ENCODE measurements at places on chromosomes 12 and 14.

GRCh38 chr14:95699412-95699811 is 13.2 kb downstream of the TCL1B start:
- DNase-seq = no peak

- no peak for DNase-seq
These were observed 8.9 kb downstream of the ASCL1 start for GRCh38 chr12:102966200-102966863.

DNA sequence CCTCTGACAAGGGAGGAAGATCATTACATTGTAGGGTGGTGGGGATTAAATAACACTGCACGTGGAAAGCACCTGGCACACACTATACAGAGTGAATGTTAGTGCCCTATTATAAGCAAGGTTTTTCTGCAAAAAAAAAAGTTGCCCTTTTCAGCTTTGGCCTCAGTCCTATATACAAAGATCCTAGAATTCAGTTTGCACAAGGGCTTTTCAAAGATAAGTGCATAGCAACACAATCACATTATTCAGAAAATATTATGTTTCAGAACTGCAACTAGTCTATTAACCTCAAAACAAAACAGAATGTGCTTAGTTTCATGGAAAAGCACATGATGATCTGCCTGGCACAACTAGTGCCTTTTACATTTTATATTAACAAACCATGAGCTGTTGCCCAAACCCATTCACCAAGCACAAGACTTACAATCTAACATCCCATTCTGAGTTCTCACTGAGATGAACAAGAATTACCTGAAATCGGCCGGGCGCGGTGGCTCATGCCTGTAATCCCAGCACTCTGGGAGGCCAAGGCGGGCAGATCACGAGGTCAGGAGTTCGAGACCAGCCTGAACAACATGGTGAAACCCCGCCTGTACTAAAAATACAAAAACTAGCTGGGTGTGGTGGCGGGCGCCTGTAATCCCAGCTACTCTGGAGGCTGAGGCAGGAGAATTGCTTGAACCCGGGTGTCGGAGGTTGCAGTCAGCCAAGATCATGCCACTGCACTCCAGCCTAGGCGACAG is 1.8 kb downstream of the TM7SF3 start:
- no peak for DNase-seq

DNA sequence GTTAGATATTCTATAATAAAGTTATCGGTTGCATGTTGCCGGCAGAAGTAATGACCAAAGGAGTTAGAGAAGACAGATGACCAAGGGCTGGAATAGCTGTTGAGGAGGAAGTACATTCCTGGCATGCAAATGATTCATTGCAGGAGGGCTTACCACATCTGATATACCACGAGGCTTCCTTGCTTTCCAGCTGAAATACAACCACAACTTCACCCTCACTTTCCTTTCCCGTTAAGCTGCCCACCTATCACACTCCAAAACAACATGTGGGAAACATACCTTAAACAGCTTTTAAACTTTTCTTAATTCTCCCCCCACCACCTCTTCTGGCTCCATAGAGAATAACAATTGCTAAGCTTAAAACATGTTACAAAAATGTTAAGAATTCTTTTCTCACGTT is 594.1 kb downstream of the NRXN3 start:
- DNase-seq = peak; percentile 56

DNA sequence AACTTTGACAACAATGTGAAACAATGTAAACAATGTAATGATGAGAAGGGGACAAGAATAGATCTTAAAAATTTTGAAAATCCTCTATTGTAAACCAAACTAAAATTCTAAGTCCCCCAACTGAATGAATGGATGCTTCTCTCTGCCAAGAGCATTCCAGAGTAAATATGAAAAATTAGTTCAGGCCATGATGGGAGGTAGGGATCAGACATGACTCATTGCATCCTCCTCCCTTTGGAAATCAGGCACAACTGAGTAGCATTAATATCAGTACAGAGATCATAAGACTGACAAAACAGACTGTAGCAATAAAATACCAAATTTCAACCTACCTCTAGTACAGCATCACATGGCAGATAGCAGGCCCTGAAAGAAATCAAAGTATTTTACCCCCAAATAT is 559.9 kb downstream of the C12orf50 start:
- peak; percentile 2 for DNase-seq

DNA sequence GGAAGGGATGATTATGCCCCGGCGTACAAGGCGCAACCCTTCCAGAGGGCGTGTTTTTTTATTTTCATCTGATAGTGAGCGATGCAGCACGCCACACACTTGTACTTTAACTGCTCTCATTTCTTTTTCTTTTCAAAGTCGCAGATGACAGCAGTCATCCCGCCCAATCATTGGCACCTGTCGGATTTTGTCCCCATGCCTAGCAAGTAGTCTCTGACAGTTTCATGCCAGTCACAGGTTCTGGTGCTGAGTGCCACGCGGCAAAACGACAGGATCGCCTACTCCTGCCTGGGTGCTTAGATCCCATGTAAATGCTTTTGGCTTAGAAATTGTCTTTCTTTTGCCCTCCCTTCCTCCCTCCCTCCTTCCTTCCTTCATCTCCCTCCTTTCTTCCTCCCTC is 117.7 kb downstream of the GLT1D1 start:
- no peak for DNase-seq

- DNase-seq = no peak
These were observed 63.1 kb upstream of the TRHDE start for GRCh38 chr12:72209086-72209485.

DNA sequence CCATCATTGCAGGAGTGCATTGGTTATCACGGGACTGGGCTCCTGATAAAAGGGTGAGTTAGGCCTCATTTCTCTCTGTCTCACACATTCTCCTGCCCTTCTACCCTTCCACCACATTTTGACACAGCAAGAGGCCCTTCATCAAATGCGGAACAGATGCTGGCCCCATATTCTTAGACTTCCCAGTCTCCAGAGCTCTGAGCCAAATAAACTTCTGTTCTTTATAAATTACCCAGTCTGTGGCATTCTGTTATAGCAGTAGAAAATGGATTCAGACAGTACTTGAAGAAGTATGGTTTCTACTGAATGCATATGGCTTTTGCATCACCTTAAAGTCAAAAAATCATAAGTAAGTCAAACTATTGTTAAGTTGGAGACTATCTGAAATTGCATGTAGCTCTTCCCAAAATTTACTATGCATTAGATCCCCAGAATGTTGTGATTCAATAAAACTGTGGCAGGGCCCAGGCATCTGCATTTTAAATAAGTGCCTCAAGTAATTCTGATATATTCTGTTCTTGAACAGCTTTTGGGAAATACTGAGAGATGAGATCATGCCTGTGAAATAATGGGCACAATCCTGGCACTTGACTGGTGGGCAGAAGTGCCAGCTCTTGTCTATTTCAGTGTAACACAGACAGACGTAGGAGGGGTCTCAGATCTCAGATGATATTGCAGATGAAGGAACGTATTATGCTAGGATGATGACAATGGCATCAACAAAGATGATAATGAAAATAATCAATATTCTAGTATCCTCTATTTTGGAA is 68.2 kb downstream of the E2F7 start:
- DNase-seq = no peak

DNA sequence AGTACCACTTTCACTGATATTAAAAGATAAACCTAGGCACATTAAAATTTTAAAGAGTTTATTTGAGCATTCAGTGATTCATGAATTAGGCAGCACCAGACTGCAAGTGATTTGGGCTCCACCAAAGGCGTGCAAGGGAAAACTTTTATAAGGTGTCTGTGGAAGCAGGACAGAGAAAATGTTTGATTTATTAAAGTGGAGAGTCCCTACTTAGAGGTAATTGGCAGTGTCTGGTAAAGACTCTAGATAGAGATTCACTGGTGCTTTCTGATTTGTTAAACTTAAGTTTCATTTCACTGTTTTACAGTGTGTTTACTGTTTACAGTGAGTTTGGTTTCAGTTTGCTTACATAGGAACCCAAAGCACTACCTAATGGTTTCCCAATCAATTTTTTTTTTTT is 72.8 kb downstream of the ANKS1B start:
- peak; percentile 32 for DNase-seq

GRCh38 chr14:64566651-64567122 is 16.9 kb downstream of the PPP1R36 start:
- DNase-seq = no peak

DNA sequence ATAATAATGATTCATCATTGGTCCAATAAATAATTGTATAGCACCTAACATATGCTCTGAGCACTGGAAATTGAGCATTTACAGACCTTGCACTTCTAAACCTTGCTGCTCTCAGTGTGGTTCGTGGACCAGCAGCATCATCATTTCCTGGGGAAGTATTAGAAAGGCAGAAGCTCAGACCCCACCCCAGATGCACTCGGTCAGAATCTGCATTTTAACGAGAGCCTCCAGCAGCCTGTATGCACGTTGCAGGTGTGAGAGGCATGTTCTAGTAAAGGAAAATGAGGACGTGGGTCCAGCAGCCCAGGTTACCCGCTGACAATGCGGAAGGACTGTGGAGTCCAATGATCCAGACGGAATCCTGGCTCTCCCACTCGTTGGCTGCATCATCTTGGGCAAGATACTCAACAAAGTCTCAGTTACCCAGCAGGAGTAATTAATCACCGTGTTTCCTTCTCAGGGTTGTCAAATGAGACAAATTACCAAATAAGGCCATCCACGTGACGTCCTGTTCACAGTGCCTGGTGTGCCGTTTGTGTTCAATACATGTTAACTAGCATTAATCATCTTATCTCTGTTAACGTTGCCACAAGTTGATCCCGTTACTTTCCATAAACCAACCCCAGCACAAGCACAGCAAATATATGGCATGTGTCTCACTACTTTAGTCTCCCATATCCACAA is 49.2 kb upstream of the CCND2 start:
- DNase-seq = no peak

DNA sequence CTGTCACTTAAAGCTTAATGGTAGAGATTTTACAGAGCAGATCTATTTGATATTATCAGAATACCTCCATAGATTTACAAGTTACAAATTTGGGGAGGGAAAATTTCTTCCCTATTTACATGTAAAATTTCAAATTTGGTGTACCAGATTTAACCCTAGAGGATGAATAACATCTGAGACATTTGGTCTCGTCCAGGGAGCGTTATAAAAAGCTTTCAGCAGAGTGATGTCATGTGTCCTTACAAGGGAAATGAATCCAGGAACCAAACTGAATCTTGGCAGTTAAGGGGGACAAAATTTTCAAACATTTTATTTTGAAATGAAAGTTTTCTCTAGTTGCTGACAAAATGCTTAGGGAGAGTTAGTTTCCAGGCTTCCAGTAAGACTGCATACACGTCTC is 4.5 kb upstream of the CDK17 start:
- DNase-seq = no peak

DNA sequence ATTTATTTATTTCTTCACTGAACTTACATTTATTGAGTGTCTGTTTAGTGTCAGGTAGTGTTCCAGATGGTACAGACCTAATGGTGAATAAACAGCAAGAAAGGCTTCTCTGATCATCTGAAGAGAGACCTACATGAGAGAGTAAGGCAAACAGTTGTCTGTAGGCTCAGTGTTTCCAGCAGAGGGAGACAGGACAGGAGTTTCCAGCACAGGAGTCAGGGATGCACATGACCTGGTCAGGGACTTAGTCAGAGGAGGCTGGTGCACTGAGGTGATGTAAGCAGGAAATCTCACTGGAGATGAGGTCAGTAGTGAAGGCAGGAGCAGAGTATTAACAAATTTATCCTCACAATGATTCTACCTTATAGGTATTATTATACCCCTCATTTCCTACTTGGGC is 233.2 kb downstream of the MDGA2 start:
- peak; percentile 87 for DNase-seq

GRCh38 chr12:42730291-42730690 is 140.7 kb upstream of the PRICKLE1 start:
- DNase-seq = no peak

- no peak for DNase-seq
These were observed 20.1 kb upstream of the PLXNC1 start for GRCh38 chr12:94128280-94128679.

DNA sequence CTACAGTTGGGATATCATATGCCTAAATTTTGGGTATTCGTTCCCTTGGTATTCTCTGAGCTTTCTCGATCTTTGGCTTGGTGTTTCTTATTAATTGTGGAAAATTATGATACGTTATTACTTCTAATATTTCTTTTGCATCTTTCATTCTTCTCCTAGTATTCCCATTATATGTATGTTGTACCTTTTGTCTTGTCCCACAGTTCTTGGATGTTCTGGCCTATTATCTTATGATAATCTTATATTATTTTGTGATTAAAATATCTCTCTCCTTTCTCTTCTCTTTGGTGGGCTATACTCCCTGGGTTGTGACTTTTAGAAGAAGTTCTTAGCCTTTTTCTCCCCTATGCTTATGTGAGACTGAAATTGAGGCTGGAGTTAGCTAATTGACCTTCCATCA is 25.2 kb downstream of the PTCSC3 start:
- no peak for DNase-seq

DNA sequence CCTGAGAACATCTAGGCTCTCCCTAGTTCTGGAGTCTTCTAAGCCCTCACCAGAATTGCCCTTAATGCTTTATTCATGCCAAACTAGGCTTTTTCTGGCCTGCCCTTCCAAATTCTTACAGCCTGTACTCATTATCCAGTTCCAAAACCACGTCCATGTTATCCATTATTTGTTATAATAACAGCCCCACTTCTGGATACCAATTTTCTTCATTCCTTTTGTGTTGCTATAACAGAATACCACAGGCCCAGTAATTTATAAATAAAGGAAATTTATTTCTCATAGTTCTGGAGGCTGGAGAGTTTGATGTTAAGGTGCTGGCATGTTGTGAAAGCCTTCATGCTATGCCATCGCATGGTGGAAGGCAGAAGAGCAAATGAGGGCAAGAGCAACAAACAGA is 68.0 kb upstream of the AMIGO2 start:
- no peak for DNase-seq

DNA sequence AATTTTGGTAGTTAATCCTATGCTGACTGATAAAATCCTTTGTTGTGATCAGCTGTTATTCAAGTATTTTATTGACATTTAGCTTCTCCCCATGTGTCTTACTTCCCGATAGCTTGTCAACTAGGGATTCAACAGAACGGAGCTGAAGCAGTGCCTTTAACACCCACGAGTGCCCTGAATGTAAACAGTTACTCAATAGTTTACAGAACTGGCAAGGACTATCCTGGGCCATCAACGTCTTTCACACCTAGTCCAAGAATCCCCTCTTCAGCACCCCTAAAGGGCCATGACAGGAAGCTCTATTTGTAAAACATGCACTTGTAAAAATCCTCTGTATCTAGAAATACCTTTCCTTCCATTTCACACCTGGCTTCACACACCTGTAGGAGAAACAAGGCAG is 45.3 kb downstream of the SETD3 start:
- DNase-seq = no peak

- no peak for DNase-seq
These were observed 77.8 kb downstream of the PDE6H start for GRCh38 chr12:15050659-15051058.

GRCh38 chr12:54657105-54657607 is 9.0 kb upstream of the DCD start:
- DNase-seq = no peak

DNA sequence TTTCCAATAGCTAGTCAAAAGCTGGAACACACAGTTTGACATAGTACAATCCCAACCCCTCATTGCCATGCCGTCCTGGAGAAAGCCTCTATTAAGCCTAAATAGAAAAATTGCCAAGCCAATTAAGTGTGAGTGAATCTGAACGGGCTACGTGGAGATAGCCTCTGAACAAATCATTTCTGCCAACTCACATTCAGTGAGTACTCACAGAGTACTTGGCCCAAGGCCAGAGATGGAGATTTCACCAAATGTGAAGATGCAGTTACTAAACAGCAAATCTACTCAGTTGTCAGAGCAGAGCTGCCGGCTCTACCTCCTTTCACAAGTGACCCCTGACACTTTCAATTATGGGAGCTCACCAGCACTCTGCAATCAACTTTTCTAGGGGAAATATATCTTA is 350.0 kb downstream of the GALC start:
- DNase-seq = no peak

Measured in A172 (cell line).